ENCODE measurements at places on chromosomes 5 and 9. TPM values are rescaled to one million over a fixed set of nuclear protein-coding genes. Genes with fewer than 3 reads are reported as not detected.

KCTD16 gene
- total RNA-seq, result not detected

LCN1 gene
- total RNA-seq, result not detected

TRIP13 gene
- total RNA-seq, result 21.5 TPM

IFNE gene
- total RNA-seq, result not detected

SLC25A2 gene
- not detected for total RNA-seq

FOXD4L6 gene
- not detected for total RNA-seq

DAB2 gene
- 0.52 TPM for total RNA-seq

ESM1 gene
- total RNA-seq, result not detected

DNA sequence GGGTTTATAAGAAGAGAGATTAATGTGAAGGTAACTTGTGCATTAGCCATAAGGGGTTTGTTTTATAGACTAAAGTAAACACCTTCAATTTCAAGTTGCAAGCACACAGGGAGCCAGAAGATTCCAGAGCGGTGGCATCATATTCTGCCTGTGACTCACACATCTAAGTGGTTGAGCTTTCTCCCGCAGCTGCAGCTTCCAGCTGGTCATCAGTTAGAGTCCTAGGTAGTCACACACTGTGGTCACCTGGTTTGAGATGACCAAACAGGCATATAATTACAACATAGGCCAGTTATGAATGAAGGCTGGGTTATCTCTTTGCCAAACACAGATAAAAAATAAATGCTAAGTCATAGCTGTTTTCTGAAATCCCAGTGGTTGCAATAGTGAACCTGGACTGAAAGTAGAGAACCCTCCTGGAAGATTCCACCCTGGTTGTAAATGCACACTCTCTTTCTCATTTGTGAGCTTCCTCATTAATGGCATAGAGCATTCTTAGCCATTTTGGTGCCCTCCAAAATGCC is 171.3 kb downstream of the GDNF start:
- no peak for DNase-seq

DNA sequence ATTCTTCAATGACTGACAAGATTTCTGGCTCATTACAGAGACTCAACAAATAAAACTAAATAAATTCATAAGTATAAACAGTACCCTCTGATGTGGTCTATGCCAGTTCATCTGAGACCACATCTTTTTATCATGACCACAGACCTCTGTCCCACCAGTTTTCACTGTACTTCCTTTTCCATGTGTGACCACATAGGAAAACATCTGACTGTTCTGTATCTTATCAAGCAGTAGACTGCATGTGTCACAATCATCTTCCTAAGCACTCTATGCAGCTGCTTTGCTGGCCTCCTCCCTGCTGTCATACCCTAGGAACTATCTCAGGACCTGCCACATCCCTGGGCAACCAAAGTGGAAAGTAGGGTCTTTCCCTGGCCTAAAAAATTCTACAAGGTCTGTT is 205.0 kb upstream of the ZNF462 start:
- no peak for DNase-seq

DNA sequence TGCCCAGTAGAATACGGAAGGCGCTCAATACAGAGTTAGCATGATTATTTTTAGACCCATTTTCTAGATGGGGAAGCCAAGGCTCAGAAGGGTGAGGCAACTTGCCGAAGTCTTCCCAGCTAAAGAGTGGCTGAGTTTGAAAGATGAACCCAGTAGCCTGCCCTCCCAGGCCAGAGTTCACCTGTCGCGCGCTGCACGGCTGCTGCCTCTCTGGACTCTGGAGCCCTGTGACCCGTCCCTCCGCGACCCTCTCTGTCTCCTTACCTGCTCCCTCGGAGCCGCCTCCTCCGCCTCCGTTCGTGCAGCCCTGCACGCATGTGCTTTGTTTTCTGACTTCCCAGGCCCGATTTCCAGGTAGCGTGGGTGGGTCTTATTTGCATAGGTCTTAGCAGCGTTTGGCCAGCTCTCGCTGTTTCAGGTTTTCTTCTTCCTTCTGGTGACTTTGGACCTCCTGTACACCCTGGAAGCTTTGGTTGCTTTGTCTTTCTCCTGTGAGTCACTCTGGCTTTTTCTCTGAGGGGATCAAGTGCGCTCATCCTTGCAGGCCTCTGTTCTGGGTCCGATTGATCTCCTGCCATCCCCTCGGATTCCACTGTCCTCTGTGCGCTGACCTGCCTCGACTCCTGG is at the start of gene RNF183:
TSS of gene RNF183 (minus strand) at position 585 of the 627 bp plus-strand sequence. CDS start 5,192 bp downstream, outside the sequence.
- no peak for DNase-seq

DNA sequence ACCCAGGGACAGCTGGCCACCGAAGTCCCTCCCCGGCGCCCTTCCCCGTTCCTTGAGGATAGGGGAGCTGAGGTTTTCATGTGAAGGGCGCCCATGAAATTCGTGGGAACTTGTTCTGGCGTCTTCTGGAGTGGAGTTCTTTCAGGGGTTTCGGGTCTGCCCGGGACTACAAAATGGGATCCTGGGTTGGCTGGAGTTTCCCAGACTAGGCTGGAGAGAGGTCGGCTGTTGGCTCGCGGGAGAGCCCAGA is 3.6 kb upstream of the RGMB start:
- DNase-seq, result no peak

GRCh38 chr5:116142495-116142894 is 57.7 kb downstream of the COMMD10 start:
- no peak for DNase-seq

DNA sequence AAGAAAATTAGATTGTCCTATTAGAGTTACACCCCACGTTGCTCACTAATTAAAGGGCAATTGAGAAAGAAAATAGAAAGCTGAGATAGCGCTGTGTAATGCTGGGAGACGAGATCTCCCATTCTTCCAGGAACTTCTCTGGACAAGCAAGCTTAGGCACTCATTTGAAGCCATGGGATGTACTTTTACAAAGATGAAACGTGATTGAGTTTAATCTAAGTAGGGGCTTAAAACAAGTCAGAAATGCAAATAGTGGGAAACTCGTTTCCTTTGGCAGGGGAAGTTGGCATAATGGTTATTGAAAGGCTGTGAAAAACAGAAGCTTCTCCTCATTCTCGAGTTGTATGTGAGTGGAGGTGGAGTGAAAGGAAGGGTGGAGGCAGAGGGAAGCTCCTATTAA is 3.7 kb downstream of the PRDM6 start:
- DNase-seq, result no peak

DNA sequence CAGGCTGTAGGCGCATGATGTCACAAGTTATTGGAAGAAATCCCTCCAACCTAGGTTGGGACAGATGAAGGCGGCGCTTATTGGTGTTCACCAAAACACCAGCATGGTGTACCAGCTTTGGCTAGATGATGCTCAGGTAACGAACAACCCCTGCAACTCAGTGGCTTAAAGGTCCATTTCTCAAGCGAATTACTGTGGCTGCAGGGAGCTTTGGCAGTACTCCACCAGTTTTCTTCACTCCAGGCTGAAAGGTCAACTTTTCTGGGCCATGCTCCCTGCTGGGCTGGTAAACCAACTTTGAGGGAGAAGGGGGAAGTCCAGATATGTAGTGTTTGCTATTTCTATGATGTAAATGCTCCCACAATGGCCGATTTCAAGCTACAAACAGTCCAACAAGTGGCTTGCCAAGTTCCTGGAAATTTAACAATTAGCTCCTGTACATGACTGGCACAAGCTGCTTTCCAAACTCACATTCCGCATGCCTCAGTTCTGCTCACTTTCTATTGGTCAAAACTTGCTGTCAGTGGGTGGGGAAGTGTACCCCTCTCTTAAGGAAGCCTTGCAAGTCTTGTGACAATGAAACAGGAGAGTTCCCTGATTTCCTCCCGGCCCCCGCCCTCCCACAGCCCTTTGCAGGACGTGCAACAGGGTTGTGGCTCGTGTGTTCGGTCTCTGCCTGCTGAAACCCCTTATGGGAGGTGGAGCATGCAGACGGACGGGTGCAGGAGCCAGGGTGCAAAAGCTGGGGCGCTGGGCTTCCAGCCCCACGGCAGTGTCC is 588 bp upstream of the ZBED3 start:
- DNase-seq, result no peak

GRCh38 chr9:79962836-79963235 is 391.1 kb downstream of the TLE4 start:
- DNase-seq, result no peak

- DNase-seq, result no peak
These were observed 368.7 kb downstream of the EBF1 start for GRCh38 chr5:158731014-158731413.

DNA sequence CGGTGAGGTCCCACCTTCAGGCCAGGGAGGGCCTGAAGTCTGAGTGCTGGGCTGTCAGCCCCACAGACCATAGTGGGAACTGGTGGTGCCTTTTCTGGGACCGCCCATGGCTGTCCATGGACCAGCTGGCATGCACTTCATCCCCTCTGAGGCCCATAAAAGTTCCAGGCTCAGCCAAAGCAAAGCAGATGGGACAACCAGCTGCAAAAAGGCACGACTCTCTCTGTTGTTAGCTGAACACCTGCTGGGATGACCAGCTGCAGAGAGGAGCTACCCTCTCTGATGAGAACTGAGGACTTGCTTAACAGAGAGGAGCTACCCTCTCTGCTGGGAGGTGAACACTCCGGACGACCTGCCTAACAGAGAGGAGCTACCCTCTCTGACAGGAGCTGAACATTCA is 844.3 kb upstream of the DMAC1 start:
- no peak for DNase-seq

GRCh38 chr5:89992201-89992600 is 417.4 kb downstream of the CETN3 start:
- DNase-seq, result no peak

DNA sequence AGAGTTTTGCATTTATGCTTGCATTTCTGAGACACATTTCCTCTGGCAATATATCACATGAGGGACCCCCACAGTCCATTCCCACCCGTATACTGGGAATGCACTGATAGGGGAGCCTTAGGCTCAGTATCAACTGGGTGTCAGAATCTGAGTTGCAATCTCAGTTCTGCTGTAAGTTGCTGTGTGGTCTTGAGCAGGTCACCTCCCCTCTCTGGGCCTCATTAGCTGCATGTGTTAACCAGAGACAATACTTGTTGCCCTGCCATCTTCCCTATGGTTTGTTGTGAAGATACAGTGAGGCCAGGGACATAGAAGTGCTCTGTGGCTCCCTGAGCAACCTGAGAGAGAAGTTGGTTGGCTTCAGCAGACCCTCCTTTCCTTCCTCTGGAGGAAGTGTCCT is 55.7 kb upstream of the TGFBR1 start:
- DNase-seq, result no peak

DNA sequence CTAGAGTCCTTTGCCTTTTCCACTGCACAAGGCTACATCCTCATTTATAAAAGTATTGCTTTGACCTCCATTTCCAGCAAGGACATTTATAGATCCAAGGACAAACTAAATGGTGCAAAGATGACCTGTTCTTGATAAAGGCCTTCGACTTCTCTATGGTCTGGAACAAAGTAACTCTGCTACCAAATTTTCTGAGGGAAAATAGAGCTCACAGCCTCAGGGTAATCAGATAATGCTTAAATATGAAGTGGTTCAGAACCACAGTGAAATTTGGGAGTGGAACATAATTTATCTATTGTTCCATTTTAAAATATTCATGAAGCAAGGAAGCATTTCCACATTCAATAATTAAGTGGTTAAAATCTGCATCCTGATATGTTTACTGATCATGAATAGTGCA is 137.5 kb downstream of the TTLL11 start:
- no peak for DNase-seq

GRCh38 chr5:62650197-62650596 is 71.6 kb downstream of the LRRC70 start:
- DNase-seq, result no peak

DNA sequence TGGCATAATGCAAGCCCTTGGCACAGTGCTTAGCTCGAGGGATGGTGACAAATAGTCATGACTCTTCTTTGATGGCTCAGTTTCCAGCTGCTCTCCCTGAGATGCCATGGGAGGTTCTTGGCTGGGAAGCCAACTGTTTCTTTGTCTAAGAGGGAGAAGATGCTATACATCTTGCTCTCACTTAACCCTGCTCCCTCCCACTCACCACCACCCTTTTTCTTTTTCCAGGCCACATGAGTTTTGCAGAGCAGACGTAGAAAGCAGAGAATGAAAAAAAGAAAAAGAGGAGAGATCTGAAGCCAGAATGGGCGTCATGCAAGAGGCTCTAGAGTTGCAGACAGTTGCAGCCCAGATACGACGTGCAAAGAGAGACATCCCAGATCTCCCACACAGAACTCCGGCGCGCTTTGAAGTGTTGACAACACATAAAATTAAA is 160.5 kb downstream of the FGF18 start:
- no peak for DNase-seq

GRCh38 chr5:34062419-34062818 is 19.4 kb upstream of the C1QTNF3 start:
- no peak for DNase-seq
